Esophagus squamous epithelium (tissue), 5 donors: ENCODE measurements at places on chromosomes 13 and 19. TPM values are rescaled to one million over a fixed set of nuclear protein-coding genes. Genes with fewer than 3 reads are reported as not detected.

The RUBCNL gene
- 0.48 TPM for total RNA-seq

The ZNF329 gene
- total RNA-seq = 4.2 TPM

DNA sequence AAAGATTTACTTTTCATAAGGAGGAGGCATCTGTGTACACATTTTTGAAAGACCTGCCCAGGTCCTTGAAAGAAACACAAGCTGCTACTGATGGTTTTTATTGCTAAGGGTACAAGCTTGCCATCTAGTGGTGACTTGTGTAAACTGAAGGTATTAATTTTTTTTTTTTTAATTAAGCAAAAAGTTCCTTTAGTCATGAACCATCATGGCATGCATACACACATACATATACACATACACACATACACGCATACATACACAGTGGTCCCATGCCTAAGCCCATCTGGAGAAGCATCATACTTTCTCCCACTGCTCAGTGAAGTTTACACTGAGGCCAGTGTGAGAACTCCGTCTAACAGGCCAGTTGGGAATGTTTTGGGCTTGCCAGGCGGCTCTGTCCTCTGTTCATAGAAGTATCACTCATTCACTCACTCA lies 312.5 kb downstream of the DCLK1 start:
- no peak for DNase-seq

The RNF113B gene
- not detected for total RNA-seq

GRCh38 chr19:46862974-46863632 lies 2.3 kb downstream of the ARHGAP35 start:
- DNase-seq = no peak

GRCh38 chr13:114256547-114256946 lies 21.9 kb downstream of the CDC16 start:
- no peak for DNase-seq

The CEACAM7 gene
- 51.5 TPM for total RNA-seq

DNA sequence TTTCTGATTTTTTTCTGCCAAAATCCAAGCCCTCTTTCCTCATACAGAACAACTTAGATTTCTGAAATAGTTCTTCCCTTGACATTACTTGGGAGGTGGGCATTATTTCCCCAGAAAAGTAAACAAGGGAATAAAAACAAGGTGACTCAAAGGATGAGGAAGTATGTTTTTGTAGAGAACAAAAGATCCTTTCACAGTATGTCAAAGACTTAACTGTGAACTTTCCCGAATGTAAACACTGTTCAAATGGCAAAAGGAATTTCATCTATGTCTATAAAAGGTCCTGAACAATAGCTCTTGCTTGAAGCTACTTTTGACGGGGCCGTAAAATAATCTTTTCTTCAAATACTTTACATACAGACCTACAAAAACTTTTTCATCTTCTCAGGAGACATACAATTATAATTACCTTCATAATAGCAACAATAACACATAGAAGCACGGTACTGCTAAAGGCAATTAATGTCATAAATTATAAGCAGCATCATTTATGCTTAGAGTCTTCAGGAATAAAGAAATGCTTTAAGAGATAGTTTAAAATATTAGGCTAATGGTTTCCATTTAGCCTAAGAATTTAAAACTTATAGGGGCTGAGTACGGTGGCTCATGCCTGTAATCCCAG lies 191.1 kb downstream of the RGCC start:
- DNase-seq = no peak

DNA sequence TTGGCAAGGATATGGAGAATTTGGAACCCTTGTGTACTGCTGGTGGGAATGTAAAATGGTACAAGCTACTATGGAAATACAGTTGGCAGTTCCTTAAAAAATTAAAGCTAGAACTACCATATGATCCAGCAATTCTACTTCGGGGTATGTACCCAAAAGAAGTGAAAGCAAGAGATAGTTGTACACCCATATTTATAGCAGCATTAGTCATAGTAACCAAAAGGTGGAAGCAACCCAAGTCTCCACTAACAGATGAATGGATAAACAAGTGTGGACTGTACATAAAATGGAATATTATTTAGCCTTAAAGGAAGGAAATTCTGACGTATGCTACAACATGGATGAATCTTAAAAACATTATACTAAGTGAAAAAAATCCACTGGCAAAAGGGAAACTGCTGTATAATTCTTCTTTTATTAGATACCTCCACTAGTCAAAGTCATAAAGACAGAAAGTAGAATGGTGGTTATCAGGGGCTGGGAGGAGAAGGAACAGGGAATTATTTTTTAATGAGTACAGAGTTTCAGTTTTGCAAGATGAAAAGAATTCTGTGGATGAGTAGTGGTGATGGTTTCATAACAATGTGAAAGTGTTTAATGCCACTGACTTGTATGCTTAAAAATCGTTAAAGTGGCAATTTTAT lies 141.6 kb downstream of the RXFP2 start:
- DNase-seq = no peak

The SIAH3 gene
- not detected for total RNA-seq

- no peak for DNase-seq
These were observed 60.7 kb downstream of the PAN3 start for GRCh38 chr13:28199089-28199488.

DNA sequence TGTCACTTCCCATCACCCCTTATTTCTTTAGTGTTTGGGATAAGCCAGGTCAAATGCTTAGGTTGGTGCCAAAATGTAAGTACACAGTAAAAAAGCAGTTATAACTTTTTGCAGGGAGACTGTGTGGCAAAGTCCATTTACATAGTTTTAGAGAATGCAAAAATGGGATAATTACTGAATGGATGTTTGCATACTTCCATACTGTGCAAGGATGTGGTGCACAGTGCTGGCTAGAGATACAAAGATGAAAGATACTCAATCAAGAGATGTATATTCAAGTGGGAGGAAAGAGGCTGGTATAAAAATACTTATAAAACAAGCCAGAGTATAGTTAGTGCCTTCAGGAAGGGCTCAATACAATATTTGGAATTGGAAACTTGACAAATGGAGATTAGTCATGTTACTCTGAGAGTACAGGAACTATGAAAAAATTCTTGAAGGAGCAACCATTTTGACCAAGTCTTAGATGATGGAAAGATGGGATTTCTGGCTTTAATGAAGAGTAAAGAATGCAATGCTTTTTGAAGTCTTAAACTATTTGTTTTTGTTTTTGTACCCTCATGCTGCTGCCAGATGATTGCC lies 8.0 kb downstream of the PDS5B start:
- DNase-seq = no peak

GRCh38 chr13:36700170-36700569 lies 26.4 kb downstream of the SERTM1 start:
- no peak for DNase-seq

The ZNF492 gene
- total RNA-seq = 0.09 TPM

The RGCC gene
- 8.5 TPM for total RNA-seq

DNA sequence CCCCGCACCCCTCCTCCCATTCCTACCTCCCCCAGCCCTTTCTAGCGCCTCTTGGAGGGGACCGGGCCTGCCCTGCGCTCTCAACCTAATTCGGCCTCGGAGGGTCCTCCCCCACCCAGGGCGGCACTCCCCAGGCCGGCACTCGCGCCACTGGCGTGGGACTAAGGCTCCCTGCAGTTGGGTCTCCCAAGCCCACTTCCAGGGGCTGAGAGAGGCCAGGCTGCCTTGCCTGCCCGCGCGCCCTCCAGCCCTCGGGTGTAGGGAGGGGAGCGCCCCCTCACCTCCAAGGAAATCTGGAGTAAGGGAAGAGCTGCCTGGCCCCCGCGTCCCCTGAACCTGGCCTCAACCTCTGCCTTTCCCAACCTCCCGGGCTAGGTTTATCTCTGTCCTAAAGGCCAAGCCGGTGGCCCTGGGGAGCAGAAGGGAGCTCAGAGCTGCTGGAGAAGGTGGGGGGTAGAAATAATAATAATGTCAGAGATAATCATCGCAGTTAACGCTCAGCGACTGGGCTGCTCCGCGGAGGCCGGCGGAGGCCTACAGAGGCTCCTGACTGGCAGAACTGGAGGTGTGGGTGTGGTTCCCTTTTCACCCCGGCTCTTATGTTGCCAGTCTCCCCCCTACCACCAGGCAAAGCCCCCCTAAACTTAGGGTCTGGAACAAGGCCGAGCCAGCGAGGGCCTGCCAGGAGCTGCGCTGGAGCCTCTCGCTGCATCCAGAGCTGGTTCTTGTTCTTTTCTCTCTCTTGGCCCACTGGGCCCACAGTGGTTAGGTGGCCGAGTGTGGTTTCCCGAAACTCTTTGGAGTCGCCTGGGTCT lies 9.6 kb downstream of the ZIC2 start:
- no peak for DNase-seq

DNA sequence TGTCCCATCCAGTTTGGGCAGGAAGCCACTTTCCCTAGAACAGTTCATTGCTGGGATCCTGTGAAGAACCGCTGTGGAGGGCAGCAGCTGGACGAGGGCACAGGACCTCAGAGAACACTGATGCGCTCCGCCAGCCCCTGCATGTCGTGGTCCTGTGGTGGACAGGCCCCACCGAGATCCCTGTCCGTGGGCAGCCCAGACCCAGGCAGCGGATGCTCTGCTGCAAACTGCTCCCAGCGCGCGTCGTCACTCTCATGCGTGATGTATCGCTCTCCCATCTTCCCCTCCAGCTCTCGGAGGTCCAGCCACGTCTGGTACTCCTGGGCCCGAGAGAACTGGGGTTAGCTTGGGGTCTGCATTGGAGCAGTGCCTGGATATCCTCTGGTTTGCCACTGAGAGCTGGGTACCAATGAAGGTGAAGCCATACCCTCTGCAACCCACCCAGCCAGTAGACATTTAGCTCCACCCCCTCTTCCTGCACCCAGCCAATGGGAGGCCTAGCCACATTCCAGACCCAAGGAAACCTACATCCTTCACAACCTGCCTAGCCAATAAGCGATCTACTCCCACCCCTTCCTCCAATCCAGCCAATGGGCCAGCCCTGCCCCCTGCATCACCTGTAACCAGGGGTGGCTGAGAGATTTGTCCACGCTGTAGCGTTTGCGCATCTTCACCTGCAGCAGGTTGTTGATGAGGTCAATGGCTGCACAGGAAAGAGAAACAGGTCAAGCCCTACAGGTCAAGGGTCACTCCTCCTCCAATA lies 13.6 kb upstream of the DACT3 start:
- DNase-seq = no peak

The THOP1 gene
- 73.2 TPM for total RNA-seq

- no peak for DNase-seq
These were observed 40.7 kb upstream of the SIN3B start for GRCh38 chr19:16788479-16788878.

DNA sequence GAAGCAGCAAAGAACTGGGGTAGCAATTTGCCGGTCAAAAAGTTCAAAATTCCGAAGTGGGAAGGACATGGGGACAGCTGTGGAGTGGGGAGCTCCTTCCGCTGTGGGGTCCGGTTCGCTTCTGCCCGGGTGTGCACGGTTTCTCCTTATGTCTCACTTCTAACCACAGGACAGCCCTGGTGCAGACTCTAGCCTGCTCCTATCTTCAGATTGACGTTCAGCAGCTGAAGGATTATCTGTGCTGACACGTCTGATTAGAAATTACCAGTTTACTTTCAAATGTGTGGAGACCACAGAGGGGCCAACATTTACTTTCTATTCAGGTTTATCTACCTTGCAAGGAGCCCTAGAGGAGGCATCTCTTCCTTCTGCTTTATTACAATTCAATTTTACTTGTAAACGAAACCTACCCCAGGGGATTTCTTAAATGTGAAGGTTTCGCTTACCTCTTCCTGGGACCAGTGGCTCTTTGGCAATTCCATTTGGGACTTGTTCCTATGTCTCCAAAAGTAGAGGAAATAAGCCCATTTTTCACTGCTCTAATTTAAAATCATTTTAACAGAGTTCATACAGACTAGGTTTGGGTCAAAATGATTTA lies 27.3 kb downstream of the LHFPL6 start:
- no peak for DNase-seq

GRCh38 chr19:44498988-44499387 lies 1.3 kb downstream of the ZNF180 start:
- DNase-seq = no peak

GRCh38 chr19:13850910-13851733 lies 25.8 kb upstream of the NANOS3 start:
- no peak for DNase-seq

The LRRC63 gene
- not detected for total RNA-seq

- DNase-seq = no peak
These were observed 552.1 kb downstream of the DCT start for GRCh38 chr13:93927431-93927830.

DNA sequence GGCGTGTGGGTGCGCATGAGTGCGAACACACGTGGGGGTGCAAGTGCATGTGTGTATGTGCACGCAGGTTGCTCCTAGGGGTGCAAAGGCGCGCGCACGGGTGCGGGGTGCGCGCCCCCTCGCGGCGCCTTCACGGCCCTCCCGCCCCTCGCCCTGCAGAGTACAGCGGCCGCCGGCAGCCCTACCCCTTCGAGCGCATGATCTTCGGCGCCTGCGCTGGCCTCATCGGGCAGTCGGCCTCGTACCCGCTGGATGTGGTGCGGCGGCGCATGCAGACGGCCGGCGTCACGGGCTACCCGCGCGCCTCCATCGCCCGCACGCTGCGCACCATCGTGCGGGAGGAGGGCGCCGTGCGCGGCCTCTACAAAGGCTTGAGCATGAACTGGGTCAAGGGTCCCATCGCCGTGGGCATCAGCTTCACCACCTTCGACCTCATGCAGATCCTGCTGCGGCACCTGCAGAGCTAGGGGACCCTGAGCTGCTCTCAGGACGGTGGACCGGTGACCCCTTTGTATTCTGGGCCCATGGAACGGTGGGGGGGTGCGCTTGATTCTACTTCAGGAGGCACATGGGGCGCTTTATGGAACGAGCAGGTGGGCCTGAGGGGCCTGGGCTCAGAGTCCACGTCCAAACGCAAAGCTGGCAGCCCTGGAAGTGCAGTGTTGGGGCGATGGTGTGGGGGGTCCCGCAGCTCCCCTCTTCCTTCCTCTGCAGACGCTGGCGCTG lies 27.7 kb downstream of the TMEM161A start:
- DNase-seq = no peak

The CEACAM21 gene
- total RNA-seq = not detected

DNA sequence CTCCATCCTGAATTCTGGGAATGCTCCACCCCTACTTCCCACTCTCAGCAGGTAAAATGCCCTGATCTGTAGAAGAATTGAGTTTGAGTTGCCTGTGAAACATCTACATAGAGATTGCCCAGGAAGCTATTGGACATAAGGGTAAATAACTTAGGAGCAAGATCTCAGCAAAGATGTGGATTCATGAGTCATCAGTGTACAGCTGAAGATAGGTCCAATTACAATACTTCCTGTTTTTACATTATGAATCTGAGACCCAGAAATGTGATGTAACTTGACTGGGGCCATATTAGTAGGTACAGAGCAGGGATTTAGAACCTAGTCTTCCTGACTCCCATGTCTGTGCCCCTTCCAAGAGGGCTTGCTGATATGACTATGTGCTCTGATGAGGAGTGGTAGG lies 79.4 kb upstream of the FNDC3A start:
- no peak for DNase-seq
